ENCODE measurements at places on chromosomes 7 and 10. TPM values are rescaled to one million over a fixed set of nuclear protein-coding genes. Genes with fewer than 3 reads are reported as not detected.
A peak's percentile ranks its signal among the peaks of the same experiment; 100 is the strongest.

GRCh38 chr10:18658271-18659124 is 733 bp upstream of the ARL5B start:
- DNase-seq: peak; percentile 36

GRCh38 chr7:118844748-118845147 is 620.2 kb downstream of the ANKRD7 start:
- DNase-seq: no peak

DNA sequence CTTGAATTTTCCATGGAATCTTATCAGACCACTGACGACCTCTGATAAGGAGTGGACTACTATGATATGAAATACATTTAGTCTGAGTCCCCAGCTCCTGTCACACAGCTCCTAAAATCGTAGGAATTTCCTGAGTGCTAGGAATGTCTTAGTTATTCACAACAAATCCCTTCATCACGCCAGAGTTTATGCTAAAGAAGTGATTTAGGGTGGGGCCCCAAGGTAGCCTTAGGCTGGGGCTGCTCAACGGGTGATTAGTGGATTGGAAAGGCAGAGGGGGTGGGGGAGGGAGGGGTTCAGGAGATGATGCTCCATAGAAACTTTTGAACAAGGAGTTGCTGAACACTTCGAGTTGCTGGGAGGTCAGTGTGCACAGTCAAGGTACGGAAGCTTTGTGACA is 7.0 kb upstream of the TET1 start:
- no peak for DNase-seq

DNA sequence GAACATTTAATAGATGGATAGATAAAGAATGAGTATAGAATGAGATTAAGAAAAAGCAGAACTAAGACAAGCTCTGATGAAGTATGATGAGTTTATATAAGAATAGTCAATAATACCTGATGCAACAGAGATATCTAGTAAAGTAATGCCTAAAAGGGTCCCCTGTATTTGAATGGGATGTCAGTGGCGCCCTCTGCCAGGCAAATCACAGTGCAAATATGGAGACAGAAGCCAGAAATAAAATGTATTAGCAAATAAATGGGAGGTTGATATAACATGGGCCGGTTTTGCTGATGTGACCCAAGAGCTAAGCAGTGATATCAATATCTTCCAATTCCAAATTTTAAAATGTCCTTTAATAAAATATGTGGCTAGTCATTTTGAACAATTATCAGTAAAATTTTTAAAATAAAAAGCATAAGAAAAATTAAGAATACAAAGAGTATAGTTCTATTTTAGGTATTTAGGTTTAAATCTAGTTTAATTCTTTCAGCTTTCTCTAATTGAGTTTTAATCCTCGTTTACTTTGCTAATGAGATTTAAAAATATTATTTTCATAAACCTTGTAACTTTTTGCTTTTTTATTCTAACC is 62.6 kb downstream of the ADK start:
- peak; percentile 51 for DNase-seq

DNA sequence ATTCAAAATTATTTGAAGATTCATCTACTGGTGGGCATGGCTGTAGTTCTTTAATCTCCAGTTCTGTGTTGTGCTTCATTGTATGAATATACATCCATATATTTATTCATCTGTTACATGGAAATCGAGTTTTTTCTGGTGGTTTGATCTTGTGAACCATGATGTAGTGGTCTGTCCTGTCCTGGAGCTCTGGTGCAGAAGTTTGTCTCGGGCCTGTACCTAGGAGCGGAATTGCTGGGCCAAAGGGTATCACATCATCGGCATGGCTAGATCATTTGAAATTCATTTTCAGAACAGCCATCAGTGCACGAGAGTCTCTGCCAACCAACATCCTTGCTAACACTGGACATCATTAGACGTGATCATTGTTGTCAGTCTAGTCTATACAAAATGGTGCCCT is 107.0 kb downstream of the ELFN1 start:
- no peak for DNase-seq

GRCh38 chr7:36535866-36536664 is 146.4 kb downstream of the ANLN start:
- DNase-seq: no peak

DNA sequence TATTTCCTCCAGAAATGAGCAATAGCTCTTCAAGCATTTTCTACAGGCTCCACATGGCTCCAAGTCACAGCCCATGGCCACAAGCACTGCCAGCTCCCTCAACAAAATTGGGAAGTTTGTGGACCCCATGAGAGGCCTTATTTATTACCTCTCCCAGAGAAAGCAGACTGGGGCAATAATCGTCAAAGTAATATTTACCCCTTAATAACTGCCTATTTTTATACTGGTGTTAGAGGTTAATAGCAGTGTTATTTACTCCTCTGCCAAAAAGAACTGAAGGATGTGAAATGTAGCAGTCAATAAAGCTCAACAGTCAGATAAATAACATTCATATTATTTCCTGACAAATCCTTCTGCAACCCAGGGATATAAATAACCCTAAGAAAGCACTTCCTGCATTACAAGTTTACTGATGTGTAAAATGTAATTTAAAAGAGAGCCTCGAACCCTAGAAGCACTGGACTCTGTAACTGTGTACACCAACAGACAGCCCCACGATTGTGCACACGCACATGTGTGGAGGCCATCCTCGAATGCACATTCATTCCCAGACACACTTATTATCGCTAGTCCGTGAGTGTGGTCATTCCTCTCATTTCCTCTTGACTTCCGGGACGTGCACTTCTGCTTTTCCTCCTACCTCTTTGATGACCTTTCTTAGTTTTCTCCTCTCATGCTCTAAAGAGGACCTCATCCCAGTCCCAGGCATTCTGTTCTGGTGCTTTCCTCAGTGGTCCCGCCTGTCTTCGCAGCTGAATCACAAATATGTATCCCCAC is 157.4 kb downstream of the EVX1 start:
- DNase-seq: no peak

GRCh38 chr7:41305001-41305400 is 397.9 kb downstream of the INHBA start:
- no peak for DNase-seq

- no peak for DNase-seq
Observed at GRCh38 chr7:149216402-149216801, 21.1 kb downstream of the ZNF282 start.

- no peak for DNase-seq
Observed at GRCh38 chr10:128912568-128913311, 554.3 kb upstream of the MGMT start.

GRCh38 chr7:50156163-50156562 is 63.1 kb upstream of the ZPBP start:
- DNase-seq: no peak

DNA sequence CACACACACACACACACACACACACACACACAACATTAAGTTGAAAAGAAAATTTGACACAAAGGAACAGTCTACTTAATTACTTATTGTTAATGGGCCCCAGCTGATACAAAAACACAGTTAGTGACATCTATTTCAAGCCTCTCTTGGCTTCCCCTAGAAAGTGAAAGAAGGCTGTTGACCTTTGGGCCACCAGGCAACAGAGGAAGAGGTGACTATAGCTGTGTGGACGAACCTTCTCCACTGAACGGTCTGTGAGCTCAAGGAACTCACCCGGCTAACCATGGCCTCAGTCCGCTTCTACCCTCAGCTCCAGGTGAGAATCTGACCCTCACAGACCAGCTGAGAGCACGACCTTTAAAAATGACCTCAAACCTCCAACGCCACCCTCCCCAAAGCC is 32.9 kb upstream of the CALN1 start:
- no peak for DNase-seq

GRCh38 chr10:29591651-29591968 is 43.2 kb downstream of the SVIL start:
- DNase-seq: no peak

DNA sequence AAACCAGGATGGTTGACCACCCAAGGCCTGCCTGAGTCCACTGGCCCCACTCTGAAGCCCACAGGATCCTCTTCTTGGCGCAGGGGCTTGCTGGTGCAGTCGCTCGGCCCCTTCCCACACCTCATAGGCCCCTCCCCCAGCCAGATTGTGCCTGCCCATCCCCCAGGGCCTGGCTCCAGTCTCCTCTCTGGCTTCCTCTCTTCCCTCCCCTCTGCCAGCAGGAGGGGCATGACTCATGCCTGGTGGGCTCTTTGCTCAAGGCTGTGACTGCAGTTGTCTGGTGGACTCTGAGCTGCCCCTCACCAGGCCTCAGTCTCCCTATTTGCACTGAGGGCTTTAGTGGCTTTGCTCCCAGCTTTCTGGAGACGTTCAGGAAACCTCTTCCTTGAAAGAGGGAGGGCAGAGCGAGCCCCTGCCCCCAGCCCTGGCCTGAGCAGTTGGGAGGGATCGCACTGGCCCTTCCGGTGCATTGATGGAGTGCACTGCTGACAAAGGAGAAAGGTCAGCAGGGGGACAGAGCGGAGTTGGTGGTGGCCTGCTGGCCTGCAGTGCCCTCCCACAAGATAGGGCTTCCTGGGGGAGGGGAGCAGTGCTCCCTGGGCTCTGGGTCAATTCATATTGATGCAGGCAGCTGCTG is 60.7 kb downstream of the ZMIZ1 start:
- peak; percentile 68 for DNase-seq

- no peak for DNase-seq
Observed at GRCh38 chr10:13668126-13668525, 81.4 kb downstream of the PRPF18 start.

DNA sequence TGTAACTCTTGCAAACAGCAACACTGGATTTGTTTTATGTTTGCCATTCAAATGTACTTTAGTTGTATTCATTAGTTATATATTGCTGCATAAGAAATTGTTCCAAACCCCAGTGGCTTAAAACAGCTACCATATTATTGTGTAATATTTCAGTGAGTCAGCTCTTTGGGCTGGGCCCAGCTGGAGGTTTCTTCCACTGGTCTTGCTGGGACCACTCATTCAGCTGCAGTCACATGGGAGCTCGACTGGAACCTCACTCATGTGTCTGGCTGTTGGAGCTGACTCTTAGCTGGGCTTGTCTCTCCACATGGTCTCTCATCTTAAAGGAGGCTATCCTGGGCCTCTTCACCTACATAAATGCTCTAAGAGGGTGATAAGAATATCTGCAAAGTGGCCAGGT is 23.2 kb upstream of the PIP4K2A start:
- peak; percentile 81 for DNase-seq

- DNase-seq: peak; percentile 22
Observed at GRCh38 chr10:3014968-3015367, 52.4 kb upstream of the PFKP start.

- no peak for DNase-seq
Observed at GRCh38 chr7:73833251-73833919, 2.6 kb downstream of the CLDN4 start.

GRCh38 chr10:69729326-69730048 is 72.2 kb upstream of the COL13A1 start:
- no peak for DNase-seq

DNA sequence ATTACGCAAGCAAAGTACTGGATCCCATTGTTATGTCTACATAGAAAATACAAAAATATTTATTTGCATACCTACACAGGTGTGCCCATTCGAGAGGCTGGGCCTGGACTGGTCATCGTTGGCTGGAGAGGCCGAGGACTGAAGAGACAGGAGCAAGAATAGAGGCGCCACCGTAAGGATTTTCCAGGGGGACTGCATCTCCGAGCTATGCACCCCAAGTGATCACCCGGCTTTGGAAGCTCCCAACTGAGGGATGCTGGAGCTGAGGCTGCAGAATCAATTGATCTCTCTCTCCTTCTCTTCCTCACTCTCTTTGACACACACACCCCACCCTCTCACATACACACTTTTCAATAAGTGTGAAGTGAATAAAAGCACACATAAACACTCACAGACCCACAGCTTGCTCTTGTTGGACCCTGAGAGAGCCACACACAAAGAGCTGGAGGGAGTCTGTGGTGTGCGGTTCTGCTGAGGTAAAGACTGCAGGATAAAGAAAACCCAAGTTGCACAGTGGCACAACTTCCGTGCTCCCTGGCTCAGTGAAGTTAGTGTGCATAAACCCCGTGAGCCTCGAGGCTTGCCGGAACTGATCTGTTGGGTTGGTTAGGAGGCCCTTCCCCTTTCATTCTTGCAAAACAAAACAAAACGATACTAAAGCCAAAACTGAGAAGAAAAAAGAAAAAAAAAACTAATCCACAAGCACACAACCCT is at the start of gene AOAH:
TSS of gene AOAH (minus strand) at position 544 of the 714 bp plus-strand sequence. CDS start at position 198, 346 bp downstream.
- DNase-seq: no peak

GRCh38 chr7:23235813-23236221 is 10.8 kb upstream of the GPNMB start:
- peak; percentile 35 for DNase-seq

GRCh38 chr7:102439963-102440795 is 6.8 kb downstream of the ORAI2 start:
- DNase-seq: peak; percentile 79

- no peak for DNase-seq
Observed at GRCh38 chr10:75688506-75689300, 257.3 kb downstream of the LRMDA start.

DNA sequence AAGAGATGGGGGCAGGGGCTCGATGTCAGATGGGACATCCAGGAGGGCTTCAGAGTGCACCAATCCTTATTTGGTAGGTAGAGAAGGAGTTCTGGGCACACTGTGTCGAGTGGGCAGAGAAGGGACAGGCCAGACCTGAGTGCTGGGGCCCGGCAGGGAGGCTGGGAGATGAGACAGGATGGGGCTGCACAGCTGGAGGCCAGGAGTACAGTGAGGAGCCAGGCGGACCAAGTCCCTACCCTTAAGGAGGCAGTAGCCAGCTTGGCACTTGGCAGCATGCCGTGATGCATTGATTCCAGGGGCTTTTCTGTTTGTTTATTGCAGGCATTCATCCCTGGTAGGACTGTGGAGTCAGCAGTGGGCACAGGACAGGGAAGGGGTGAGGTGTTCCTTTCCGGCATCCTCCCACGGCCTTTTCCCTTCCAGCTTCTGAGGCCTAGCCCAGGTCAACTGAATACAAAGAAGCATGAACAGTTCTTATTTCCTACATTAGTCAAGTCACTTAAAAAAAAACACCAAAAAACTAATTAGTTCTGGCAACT is 168.8 kb upstream of the CDCA7L start:
- DNase-seq: no peak

DNA sequence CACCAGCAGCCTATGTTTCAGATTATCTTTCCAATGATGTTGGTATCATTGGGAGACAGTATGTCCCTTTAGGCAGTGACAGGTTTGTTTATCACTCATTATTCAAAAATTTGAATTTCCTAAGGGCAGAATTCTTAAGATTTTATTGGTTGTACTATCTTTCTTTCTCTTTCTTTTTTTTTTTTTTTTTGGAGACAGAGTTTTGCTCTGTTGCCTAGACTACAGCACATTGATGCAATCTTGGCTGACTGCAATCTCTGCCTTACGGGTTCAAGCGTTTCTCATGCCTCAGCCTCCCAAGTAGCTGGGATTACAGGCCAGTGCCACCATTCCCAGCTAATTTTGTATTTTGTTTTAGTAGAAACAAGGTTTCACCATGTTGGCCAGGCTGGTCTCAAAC is 111.2 kb downstream of the PON1 start:
- DNase-seq: no peak

SSC4D gene
- 0.56 TPM for total RNA-seq

STEAP1 gene
- 3.9 TPM for total RNA-seq

UBE2D4 gene
- 9.7 TPM for total RNA-seq

GJC3 gene
- not detected for total RNA-seq

PAPOLB gene
- under 0.01 TPM for total RNA-seq

FGFBP3 gene
- under 0.01 TPM for total RNA-seq

PRPS1L1 gene
- not detected for total RNA-seq

CHST15 gene
- 0.18 TPM for total RNA-seq

DLD gene
- 120 TPM for total RNA-seq
